Activated naive CD4-positive, alpha-beta T cell treated with anti-CD3 and anti-CD28 coated beads for 36 hours (primary cell): ENCODE measurements at places on chromosomes 3 and 15. TPM values are rescaled to one million over a fixed set of nuclear protein-coding genes. Genes with fewer than 3 reads are reported as not detected.

The PDZRN3 gene
- total RNA-seq: not detected

The SLC24A5 gene
- not detected for total RNA-seq

The ZSCAN2 gene
- total RNA-seq: 5.3 TPM

The CRYGS gene
- total RNA-seq: 1.5 TPM

The NEK10 gene
- 0.26 TPM for total RNA-seq

The CLRN1 gene
- not detected for total RNA-seq
